ENCODE measurements at places on chromosomes 2 and 18.
A peak's percentile ranks its signal among the peaks of the same experiment; 100 is the strongest.

GRCh38 chr2:75064691-75065396 lies 106.4 kb downstream of the POLE4 start:
- DNase-seq: no peak

- no peak for DNase-seq
Measured at GRCh38 chr2:193580176-193580950, 1385.6 kb upstream of the TMEFF2 start.

DNA sequence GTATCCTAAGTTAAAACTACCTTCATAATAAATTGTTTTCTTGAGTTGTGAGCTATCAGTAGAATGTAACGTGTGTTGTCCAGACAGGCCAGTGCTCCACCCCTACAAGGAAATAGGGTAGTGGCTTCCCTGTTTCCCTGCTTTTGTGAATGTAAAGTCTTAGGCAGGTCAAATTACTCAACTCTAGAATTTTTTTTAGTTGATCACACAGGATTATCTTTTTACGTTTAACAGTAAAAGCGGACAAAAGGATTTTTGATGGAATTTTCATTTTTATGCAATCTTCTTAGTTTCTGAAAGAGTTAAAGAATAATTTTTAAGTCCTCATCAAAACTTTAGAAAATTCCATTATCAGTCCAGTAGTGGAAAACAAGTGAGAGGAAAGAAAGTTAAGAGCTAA lies 38.2 kb downstream of the GPD2 start:
- DNase-seq: no peak

DNA sequence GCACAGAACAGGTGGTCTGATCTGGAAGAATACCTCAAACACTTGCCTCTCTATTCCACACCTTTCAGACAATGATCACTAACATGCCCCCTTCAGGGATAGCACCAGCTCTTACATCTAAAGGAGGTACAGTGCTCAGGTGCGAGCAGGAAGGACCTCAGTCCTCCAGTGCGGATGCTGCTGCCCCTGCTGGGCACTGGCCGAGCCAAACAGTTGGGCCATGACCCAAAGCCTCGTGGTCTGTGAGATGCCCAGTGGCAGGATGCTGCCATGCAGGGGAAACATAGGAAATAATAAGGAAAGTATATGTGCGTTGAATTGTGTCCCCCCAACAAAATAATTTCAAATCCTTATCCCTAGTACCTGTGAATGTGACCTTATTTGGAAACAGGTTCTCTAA lies 243.7 kb downstream of the NDUFA10 start:
- DNase-seq: no peak

DNA sequence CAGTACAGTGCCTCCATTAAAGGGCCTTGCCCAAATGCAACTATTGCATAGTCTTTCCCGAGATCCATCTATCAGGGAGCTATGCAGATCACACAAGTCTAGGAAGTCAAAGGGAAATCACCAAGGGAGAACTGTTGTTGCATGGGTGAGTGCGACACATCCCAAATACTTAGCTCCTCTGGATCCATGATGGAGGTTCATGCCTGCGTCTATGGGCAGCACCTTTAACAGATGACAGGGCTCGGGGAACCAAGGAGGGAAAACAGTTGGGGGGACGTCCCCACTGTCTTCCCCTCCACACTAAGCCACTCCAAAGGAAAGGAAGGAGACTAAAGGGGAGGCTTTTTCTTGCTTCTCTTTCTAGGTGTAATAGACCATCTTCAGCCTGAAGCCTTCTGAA lies 552.8 kb upstream of the PKDCC start:
- DNase-seq: no peak

- no peak for DNase-seq
Measured at GRCh38 chr2:88179228-88179679, 9.1 kb downstream of the THNSL2 start.

GRCh38 chr2:190235101-190235500 lies 84.5 kb downstream of the HIBCH start:
- no peak for DNase-seq

- DNase-seq: no peak
Measured at GRCh38 chr2:113240150-113240914, 38.4 kb downstream of the PAX8 start.

- DNase-seq: no peak
Measured at GRCh38 chr2:217905896-217906295, 96.9 kb downstream of the TNS1 start.

- peak; percentile 23 for DNase-seq
Measured at GRCh38 chr2:64101141-64101591, 43.1 kb downstream of the PELI1 start.

- no peak for DNase-seq
Measured at GRCh38 chr2:240511351-240512108, 46.3 kb downstream of the ANKMY1 start.

DNA sequence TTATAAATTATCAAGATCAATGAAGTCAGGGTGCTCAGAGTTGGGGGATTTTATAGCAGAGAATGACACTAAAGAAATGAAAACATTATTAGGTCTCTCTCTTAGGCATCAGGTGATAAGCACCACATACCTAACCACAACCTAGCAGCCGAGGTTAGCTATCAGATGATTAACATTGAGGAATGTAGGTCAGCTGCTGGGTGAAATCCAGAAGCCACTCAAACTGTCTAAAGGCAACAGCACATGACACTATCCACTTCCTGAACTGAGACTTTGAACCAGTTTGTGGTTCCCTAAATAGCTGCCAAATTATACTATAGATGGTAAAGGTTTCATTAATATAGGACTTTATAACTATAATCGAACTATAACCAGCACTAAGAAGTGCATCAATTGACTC lies 4.7 kb downstream of the EPG5 start:
- DNase-seq: no peak

DNA sequence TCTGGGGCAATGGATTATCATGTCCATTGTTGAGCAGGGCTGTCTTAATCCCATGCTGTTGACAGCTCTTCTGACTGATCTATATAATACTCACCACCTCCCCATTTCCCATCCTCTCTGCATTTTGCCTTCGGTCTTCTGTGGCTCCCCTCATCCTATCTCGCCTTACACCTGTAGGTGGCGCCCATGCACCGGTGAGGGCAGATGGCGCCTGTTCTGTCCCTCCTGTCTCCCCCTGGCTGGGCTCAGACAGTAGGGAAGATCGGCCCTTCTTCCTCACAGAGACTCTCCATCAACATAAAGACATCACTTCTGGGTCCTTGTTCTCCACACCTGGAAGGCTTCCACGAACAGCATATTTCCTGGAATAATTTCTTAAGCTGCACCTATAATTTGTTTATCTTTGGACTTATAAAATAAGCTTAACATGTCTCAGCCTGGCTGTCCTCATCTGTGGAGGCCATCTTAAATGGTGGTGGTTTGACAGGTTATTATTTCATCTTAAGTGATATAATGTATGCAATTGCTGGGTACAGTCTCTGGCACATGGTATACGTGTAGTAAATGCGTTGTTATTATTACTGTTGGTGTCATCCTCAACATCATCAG lies 10.9 kb upstream of the CDH20 start:
- peak; percentile 22 for DNase-seq

GRCh38 chr2:186098821-186099220 lies 360.2 kb downstream of the FSIP2 start:
- DNase-seq: no peak

GRCh38 chr2:142724186-142724585 lies 153.3 kb upstream of the KYNU start:
- no peak for DNase-seq

GRCh38 chr2:48343571-48344440 lies 186.1 kb upstream of the STON1 start:
- DNase-seq: no peak
